Midbrain (tissue), 1 donor: ENCODE measurements at places on chromosomes 11 and 22.

DNA sequence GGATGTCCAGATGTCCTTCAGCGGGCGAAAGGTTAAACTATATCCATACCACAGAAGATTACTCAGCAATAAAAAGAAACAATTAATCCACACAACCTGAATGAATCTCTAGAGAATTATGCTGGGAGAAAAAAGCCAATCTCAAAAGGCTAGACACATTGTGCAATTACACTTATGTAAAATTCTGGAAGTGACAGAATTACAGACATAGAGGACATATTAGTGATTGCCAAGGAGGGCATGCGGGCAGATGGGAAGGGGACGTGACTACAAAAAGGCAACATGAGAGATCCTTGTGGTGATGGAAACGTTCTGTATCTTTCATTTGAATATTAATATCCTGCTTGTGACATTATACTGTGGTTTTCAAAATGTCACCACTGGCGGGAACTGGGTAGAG, 103.5 kb upstream of the BMAL1 start:
- DNase-seq: no peak

GRCh38 chr22:39389420-39389819, 10.2 kb upstream of the TAB1 start:
- DNase-seq: no peak

DNA sequence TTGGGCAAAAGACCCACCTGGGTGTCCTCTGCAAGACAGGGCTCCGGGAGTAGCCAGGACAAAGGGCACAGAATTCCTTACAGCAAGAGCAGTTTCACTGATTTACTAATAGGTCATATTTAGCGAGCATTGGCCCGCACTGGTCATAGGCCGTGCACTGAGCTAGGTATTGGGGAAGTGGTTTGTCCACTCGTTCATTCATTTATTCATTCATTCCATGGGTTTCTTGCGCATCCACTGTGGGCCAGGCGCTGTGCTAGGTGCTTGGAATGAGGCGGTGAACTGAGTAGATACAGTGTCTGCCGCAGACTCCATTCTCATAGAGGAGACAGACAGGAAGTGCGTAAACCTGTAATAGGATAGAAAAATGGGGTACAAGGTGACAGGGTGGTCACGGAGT, 13.2 kb upstream of the LINC01488 start:
- DNase-seq: no peak

- no peak for DNase-seq
Observed at GRCh38 chr22:47322854-47323253, 560.4 kb downstream of the TBC1D22A start.

DNA sequence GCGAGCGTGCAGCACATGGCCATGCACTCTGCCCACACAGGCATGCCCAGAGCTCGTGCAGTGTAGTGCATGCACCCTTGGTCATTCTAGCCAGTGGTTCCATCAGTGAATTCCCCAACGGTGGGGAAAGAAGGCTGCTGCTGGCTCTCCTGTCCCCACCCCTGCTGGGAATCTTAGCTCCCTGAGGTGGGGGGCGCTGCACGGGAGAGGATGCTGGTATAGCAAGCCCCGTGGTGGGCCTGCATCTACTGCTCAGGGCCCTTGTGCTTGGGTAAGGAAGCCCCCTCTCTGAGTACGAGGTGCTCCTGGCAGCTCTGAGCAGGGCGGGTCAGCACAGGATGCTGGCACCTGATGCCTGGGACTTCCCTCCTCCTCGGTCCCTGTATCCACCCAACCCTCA, 18.5 kb upstream of the BAIAP2L2 start:
- no peak for DNase-seq

DNA sequence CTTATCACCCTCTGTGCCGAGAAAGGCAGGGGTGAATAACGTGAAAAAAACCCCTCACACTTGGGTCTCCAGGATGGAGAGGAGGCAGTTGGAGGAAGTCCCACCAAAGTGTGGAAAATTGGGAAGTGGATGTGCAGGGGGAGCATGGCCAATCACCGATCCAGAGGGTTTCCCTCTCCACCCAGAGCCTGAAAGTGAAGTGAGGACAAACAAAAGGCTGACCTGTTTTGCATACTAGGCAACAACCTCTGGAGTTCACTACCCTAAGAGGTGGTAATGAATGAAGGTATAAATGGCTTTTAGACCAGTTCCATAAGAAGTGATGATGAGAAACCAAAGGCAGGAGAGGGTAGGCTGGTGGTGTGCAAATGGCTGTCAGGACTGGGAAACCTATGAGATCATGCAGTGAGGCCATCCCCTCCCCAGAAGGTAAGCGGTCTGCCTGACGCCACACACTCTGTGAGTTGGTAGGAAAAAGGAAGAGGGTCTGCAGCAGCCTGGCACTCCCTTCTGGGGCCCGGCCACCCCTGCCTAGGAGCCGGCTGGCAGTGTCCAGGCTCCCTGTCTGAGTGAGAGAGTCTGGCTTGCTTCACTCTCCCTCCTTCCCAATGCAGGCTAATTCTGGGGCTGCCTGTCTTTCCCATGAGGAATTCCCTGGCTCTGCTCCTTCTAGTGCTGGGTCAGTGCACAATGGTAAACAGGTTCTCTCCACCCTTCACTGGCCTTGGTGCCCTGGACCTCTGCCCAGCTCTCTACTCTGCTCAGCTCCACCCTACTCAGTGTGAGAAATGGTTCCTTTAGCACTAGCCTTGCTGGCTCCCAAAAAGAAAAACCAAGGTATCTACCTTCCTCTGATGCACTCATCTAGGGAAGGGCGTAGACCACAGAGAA, 15.6 kb downstream of the TBC1D10A start:
- peak; percentile 37 for DNase-seq

GRCh38 chr22:45885171-45885840, 91.7 kb downstream of the WNT7B start:
- no peak for DNase-seq

- DNase-seq: peak; percentile 74
Observed at GRCh38 chr11:75562048-75562835, at the start of gene SERPINH1. Gene SERPINH1 (plus strand): TSS chr11:75562253. CDS start chr11:75566350, 4,097 bp downstream.

DNA sequence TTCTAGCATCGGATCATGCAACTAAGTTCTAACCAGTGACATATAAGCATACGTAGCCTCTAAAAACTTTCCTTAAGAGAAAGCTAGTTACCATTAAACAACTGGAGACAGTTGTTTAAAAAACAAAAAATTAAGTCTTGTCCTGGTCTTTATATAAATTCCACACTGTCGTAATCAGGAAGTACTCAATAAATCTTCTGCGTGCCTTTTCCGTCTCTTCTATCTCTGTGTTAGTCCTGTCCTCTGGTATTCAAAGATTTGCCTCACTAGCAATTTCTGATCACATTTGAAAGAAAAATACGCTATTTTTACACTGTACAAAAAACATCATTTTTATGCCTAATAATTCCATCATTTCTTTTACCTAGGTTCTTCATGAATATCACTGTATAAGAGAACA, 10.0 kb upstream of the SLC25A17 start:
- DNase-seq: no peak

DNA sequence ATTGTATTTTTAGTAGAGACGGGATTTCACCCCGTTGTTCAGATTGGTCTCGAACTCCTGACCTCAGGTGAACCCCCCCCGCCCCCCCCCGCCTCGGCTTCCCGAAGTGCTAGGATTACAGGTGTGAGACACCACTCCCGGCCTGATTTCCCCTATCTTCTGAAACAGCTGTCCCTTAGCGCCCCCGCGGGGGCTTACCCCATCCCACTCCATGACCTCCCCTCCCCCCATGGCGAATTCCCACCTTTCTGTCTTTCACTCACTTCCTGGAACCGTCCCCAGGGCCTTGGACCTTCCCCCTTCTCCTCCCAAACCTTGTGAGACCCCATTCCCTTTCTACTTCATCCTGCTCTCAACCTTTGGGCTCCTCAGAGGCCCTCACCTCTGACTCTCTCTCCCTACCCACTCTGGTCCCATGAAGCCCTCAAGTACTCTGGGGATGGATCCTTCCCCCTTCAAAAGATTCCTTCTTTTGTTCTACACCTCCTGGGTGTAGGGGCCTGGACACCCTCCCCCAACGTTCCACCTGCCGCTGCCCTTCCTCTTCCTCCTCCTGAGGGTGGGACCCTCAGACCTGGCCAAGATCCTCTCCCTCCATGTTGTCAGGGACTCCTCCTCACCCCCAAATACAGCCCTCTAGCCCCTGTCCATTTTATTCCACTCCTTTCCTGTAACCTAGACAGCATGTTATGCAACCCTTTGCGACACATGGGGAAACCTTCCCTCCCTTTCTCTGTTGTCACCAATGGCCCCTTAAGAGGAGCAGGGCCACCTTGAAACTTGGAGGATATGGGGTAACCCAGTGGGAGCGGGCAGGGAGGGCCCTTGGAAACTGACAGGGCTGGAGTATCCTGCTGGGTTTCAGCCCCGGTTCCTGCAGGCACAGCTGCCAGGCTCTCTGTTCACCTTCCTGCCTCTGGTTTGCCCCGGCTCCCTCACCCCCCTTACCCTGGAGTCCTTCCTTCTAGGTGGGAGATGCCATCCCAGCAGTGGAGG, 1.1 kb downstream of the PRDX5 start:
- no peak for DNase-seq

DNA sequence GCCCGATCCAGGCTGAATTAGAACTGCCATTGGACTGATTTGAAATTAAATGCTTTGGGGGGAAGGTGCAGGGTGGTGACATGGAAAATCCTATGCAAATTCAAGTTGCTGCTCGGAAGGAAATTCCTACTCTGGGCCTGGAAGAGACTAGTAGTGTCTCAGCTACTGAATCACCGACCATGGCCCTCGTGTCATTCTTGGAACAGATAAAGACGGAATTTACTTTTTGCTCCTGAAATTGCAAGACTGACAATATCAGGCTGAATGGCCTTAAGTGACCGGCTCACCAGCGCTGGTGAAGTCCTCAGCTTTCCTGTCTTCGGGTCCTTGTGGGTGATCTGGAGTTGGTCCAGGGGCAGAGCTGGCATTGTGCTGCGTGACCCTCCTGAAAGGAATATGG, 6.1 kb downstream of the ASCC2 start:
- no peak for DNase-seq

DNA sequence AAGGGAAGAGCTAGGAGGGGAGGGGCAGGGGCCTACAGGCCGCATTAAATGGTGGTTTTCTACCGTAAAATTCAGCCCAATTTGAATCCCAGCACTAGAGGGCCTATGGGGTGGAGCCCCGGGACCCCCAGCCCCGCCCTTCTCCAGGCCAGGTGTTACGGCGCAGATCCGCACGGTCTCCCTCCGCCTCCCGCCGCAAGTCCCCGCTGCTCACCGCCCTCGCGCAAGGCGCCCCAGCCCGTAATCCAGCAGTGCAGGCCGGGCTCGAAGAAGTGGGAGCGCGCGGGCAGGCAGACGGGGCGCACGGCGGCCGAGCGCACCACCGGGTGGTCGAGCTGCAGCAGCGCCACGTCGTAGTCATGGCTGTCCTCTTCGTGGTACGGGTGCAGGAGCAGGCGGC, 17.3 kb downstream of the KCTD17 start:
- DNase-seq: no peak

DNA sequence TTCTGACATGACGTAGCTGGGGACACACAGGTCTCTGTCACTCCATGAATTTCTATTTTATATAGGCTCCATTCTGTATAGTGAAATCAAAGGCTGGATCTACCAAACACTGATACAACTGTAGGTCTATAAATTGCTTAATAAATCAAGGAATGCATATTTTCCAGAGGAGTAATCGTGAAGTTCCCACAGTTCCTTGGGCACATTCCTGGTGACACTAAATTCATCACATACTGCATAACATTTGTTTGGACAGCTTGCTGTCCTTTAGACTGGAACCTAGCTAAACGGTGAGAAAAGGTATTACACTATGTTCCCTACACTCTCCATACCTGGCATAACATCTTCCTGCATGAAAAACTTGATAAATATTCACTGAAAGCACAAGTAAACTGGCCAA, 41.6 kb upstream of the UCP3 start:
- no peak for DNase-seq

DNA sequence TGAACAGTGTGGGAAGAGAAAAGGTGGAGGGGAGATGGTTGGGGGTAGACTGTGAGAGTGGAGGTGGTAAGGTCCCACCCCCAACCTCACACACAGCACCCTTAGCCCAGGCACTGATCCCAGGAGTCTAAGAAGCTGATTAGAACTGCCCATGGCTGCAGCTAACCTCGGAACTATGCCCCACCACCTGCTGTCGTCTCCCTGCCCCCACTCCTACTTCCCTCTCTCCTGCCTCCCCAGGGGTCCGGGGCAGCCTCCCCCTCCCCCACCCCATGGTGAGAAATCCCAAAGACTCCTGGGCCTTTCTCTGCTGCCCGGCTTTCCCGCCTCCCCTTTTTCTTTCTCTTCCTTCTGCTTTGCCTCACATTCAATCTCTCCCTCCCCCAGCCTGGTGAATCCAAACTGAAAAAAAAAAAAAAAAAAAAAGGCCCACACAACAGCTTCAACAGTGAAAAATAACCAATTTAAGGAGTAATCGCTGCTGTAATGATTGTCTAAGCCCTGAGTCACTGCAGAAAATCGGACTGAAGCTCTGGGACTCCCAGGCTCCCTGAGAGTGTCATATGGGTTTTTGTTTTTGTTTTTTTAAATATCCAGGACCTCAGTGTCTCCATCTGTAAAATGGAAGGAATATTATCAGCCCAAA, 9.6 kb upstream of the TP53I11 start:
- DNase-seq: no peak

DNA sequence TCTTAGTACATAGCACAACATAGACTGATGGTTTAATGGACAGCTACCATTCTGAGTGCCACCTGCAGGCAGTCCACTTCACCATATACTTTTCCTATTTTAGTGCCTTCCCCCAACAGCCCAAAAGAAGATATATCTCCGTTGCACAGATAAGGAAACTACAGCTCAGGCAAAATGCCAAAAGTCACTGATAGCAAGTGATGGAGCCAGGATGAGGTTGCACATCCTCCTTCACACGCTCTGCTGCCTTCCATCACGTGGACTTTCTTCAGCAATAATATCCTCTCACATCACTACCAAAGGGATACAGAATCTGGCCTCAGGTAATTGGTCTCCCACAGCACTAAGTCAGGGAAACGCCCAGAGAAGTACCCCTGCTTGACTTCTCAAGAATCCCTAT, 7.5 kb downstream of the TCF20 start:
- no peak for DNase-seq

DNA sequence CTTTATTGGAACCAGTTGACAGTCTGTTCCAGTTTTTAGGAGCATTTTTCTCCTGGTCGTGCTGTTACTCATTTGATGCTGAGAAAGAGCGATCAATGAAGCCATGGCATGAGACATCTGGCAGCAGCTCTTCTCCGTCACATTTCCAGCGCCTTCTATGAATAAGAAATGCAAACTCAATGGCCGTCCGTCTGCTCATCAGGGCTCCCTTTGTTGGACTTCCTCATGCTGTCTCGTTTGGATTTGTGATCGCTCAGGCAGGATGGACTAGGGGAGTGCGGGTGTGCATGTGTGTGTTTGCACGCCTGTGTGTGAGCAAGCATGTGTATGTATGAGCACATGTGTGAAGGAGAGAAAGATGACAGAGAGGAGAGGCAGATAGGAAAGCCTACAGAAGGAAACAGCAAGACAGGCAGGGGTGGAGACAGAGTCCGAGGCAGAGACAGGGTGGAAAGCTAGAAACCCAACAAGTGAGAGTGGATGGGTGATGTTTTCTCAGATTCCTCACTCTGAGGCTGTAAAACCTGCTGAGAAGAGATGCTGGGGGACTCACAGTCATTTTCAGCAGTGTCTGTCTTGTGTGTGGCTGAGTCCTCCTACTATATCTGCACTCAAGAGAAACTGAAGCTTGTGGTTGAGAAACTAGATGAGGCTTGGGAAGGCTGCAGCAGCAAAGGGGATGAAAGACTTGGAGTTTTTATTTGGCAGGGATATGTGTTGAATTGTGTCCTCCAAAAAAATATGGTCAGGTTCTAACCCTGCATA, 56.0 kb upstream of the CLMP start:
- DNase-seq: no peak
